Stimulated activated CD4-positive, alpha-beta T cell treated with anti-CD3 and anti-CD28 coated beads, Interleukin-4, amount 100 ng/mL, for 4 hours (primary cell): ENCODE measurements at places on chromosomes 3 and 15.

DNA sequence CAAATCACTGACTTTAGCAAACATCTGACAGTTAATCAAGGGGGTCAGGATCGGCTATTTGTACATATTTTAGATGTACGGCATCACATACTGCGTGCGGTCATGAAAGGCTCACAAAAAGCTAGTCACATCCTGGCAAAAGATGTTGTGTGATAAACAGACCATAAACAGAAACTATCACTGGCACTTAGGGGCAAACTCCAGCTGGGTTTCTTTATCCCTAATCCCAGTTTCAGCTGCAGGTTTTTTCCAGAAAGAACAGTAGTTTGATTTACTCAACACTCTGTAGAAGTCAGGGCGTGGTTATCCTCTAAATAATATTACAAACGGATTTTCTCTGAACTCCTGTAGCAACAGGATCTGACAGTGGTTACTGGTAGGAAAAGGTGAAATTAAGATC, 112.4 kb upstream of the BHLHE40 start:
- DNase-seq: no peak

GRCh38 chr3:158471639-158472294, 99.2 kb upstream of the MLF1 start:
- DNase-seq: no peak

GRCh38 chr15:81297603-81298575, 26.1 kb downstream of the STARD5 start:
- peak; percentile 57 for DNase-seq

GRCh38 chr3:8499181-8499611, 2.4 kb upstream of the LMCD1 start:
- DNase-seq: no peak

DNA sequence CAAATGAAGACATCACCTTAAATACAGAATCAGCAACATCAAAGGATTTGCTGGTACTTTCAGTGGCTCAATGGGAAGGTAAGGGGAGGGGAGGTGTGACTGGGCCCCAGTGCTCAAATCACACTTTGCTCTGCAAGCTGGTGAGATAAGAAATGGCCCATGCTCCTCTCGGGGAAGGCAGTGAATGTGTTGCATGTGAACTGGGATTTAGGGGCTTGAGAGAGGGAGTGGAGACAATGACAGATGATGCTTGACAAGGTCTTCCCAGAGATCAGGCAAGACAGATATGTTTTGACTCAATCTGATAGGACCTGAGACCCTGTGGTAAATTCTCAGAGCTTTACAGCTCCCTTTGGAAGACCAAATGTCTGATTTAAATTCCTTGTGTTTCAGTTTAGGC, 233.0 kb upstream of the PROK2 start:
- no peak for DNase-seq
